ENCODE measurements at places on chromosomes 3 and 15.

- DNase-seq = no peak
These were observed 9.6 kb upstream of the FMN1 start for GRCh38 chr15:33204087-33204486.

- peak; percentile 71 for DNase-seq
These were observed 285.9 kb downstream of the XXYLT1 start for GRCh38 chr3:194985031-194985578.

- DNase-seq = no peak
These were observed 79.5 kb downstream of the CHRD start for GRCh38 chr3:184459355-184459754.

DNA sequence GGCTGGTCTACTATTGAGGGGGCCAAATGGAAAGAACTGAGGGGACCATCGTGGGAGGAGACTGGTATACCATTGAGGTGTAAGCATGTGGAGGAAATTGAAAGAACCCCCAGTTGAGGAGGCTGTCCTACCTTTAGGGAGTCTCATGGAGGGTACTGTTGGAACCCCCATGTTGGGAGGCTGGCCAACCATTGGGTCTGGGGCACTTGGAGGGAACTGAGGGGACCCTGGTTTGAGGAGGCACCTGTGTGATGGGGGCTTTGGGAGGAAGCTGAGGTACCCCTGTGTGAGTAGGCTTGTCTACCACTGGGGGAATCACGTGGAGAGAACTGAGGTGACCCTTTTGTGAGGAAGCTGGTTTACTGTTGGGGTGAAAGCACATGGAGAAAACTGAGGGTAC is 157.5 kb downstream of the FBLN2 start:
- no peak for DNase-seq

- DNase-seq = no peak
These were observed 13.9 kb upstream of the LRRC15 start for GRCh38 chr3:194383276-194383940.

DNA sequence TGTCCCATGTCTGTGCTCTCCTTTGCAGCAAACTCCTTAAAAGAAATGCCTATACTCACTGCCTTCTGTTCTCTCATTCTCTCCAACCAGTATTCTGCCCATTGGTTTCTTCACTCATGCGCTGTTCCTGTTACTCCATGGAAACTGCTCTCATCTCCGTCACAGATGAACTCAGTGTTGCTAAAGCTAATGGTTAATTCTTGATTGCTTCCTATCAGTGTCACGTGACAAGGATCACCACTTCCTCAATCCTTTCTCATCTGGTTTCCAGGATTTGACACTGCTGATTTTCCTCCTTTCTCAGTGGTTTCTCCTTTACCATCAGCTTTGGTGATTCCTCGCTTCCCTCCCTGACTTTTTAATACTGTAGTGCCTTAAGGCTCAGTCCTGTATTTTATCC is 2.6 kb downstream of the DPH3 start:
- no peak for DNase-seq
